ENCODE measurements at places on chromosomes 7 and 10.

DNA sequence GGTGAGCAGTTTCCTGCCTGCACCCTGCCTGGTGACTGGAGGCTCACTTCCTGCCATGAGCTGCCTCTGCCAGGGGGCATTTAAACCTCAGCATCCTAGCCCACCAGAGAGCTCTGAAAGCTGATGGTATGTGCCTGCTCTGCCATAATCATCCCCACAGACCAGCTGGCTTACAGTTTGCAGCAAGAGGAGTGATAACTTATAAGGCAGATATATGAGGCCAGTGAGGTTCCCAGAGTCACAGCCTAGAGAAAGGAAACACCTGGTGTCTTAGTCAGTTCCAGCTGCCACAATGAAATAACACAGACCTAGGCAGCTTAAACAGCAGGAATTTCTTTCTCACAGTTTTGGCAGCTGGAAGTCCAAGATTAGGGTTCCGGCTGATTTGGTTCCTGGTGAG lies 232.0 kb downstream of the PAXIP1 start:
- DNase-seq, result no peak

DNA sequence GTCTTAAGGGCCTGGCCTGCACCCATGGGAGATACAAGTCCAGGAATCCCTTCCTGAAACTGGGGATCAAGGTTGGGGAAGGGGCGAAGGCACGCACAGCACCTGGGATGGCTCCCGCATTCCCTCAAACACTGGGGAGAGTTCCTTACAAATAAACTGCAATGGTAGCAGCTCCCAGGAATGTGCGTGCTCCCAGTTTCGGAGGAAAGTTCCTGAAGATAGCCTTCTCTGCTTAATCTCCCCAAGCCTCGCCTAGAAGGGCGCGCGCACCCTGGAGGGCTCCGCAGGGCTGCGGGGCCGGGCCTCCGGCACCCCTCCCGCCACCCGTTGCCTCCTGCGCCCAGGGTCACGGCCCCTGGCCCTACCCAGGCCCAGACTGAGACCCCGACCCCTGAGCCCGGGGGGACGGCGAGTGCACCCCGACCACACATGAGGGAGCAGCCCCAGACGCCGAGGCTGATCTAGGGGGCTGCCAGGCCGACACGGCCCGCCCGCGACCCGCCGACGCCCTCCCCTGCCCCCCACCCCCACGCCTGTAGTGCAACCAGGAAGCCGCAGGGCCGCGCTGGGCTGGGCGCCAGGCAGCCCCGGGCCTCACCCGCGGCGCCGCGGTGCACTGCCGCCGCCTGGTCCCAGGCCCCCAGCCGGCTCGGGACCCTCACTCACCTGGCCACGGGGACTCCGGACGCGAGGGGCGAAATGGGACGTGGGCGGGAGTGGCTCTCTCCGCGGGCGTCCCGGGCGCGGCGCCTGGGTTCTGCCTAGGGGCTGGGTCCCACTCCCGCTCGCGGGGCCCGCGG lies 460 bp downstream of the ANXA11 start:
- DNase-seq, result no peak

DNA sequence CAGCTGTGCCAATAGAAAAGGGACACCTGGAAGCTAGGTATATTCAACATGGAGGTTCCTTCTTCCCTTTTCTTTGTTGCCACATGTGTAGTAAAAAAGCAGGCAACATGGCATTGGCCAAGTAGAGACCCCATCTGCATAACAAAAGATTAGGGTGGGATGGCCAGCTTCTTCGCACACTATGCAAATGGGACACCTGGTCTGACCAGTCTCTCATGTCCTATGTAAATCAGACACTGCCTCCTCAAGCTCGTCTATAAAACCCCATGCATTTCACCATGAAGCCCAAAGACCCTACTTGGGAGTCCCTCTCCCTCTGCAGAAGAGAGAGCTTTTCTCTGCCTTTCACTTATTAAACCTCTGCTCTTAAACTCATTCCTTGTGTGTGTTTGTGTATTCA lies 53.9 kb downstream of the MYL10 start:
- DNase-seq, result no peak

DNA sequence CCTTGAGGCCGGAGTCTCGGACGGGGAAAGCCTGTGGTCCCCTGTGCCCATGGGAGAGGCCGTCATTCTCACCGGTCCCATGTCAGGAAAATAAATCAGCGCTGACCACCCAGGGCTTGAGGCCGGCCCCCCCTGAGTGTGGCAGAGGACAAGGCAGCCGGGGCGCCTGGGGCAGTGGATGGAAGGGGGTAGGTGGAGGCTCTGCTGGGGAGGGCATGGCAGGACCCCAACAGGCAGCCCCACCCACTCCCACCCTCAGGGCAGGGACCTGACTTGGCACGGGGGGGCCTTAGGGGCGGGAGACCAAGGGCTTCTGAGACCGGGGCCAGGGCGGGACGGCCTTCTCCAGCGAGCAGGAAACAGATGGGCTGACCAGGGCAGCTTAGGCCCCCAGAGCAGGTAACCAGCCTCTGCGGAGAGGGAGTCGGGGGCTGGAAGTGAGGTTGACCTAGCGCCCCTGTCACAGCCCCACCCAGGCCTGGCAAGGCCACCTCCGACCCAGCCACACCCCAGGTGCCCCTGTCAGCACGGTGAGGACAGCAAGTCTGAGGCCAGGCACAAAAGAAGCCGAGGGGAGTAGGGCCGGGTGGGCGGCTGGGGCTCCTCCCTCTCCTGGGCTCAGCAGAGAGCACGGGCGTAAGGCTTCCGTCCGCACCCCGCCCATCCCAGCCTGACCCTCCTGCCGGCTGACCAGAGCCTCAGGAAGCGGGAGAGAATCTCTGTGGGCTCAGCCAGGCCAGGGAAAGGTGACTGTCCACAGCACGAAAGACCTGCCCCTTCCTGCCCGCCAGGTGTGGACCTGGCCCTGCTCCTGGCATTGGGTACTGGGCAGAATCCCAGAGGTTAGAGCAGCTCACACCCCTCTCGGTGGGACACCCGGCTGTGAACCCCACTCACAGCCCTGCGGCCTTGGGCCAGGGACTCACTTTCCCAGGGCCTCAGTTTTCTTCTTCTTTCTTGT lies 87.4 kb downstream of the FOXL3 start:
- no peak for DNase-seq

GRCh38 chr10:112639298-112639697 lies 192.3 kb downstream of the VTI1A start:
- no peak for DNase-seq

DNA sequence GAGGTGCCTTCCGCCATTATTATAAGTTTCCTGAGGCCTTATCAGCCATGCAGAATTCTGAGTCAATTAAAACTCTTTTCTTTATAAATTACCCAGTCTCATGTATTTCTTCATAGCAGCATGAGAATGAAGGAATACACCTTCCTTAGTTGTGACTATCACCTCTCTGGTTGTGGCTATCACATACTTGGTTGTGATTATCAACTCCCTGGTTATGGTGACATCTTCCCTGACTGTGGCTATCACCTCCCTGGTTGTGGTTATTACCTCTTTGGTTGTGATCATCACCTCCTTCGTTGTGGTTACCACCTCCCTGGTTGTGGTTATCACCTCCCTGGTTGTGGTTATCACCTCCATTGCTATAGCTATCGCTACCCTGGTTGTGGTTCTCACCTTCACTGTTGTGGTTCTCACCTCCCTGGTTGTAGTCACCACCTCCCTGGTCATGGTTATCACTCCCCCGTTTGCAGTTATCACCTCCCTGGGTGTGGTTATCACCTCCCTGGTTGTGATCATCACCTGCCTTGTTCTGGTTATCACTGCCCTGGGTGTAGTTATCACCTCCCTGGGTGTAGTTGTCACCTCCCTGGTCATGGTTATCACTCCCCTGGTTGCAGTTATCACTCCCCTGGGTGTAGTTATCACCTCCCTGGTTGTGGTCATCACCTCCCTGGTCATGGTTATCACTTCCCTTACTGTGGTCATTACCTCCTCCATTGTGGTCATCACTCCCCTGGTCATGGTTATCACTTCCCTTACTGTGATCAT lies 105.9 kb downstream of the GPR26 start:
- no peak for DNase-seq

GRCh38 chr7:66076462-66077329 lies 1.1 kb downstream of the ASL start:
- DNase-seq, result no peak

GRCh38 chr7:2937701-2938513 lies 93.8 kb upstream of the GNA12 start:
- DNase-seq, result no peak

DNA sequence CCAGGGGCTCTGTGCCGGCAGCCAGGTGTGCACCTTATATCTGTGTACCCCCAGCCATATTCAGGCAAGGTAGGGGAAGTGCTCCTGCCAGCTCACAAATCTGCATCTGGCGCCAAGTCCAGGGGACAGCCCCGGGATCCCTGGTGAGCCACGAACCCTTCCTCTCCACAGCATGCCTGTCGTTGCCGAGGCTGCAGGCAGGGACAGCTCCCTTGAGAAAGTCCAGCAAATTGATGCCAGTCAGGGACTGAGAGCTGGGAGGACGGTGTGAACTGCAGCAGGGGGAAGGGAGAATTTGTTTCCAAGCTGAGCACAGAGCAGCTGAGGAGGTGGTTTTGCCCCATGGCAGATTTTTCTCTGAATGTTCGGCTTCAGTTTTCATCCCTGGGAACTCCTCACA lies 919 bp downstream of the PLA2G12B start:
- DNase-seq, result no peak

DNA sequence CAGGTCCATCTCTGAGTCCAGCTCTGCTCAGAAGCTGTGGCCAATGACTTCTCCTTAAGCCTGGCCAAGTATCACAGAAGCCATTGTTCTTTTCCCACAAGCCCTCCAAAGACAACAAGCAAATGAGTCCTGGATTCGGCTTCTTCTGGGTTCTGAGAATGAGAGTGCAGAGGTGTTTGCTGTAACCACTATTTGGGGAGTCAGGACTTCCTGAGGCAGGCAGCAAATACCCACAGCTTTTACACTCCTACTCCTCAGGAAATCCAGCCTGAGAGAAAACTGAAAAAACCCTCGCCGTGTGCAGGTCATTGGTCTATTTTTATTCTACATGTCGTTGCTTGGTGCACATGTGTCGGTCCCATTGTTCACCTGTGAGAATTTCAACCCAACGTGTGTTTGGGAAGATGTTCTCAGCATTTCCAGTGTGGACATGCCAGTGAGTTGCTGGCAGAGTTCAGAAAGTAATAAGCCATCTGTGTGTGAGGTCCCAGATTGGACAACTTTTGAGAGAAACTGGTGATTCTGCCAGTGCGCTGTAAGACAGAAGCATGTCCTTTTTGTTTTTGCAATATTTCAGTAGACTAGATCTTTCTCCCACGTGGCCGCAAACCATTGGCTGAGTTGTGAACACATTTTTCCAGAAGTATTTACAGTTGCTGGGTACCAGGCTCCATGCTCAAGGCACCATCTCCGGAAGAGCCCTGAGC lies 121.6 kb upstream of the LYZL2 start:
- DNase-seq, result no peak

DNA sequence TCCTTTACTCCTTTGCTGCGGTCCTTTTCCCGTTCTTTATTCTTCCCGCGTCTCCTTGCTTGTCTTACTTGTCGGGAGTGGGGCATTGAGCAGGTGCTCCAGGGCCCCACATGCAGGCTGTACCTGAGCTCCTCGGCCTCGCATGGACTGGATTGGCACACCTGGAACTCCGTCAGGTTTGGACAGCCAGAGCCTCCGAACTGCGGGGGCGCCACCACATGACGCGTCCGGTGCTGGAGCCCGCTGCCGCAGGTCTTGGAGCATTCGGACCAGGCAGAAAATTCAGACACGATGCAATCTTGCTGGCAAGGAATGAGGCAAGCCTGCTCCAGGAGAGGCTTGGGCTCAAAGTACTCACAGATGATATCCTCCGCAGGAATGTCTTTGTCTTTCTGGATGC lies 195.7 kb downstream of the THSD7A start:
- no peak for DNase-seq

DNA sequence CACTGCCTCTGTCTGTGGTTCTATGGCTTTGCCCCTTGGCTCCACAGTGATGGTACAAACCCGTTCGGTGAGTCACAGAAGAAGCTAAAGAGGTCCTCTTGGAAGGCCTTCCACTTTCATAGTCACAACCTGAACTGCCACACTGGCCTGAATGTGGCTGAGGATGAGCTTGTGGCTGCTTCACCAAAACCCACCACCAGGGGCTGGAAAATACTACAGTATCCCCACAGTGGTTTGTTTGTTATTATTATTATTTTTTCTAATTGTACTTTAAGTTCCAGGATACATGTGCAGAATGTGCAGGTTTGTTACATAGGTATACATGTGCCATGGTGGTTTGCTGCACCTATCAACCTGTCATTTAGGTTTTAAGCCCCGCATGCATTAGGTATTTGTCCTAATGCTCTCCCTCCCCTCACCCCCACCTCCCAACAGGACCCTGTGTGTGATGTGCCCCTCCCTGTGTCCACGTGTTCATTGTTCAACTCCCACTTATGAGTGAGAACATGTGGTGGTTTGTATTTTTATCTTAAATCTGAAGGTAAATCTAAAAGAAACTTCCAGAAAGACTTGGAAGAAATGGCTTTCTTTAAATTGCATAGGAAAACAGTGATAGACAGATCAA lies 160.8 kb upstream of the NPSR1 start:
- DNase-seq, result no peak

DNA sequence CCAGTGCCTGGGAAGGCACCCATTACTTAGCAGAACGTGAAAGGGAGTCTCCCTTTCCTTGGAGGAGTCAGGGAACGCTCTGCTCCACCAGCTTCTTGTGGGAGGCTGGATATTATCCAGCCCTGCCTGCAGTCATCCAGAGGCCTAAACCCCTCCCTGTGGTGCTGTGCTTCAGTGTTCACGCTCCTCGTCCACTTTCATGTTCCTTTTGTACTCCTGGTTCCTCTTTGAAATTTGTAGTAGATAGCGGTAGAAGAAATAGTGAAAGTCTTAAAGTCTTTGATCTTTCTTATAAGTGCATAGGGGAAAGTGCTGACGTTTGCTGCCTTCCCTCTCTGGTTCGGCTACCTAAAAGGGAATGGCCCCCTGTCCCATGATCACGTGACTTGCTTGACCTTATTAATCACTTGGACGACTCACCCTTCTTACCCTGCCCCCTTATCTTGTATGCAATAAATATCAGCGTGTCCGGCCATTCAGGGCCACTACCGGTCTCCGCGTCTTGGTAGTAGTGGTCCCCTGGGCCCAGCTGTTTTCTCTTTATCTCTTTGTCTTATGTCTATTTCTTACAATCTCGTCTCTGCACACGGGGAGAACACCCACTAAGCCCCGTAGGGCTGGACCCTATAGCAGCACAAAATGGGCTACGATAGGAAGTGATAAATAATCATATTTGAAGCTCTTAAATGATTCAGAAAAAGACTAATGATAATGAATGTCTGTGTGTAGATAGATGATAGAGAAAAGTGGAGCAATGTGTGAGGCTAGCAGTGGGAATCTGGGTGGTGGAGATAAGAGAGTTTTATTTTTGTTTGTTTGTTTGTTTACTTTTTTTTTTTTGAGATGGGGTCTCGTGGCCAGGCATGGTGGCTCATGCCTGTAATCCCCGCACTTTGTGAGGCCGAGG lies 5.8 kb upstream of the ESYT2 start:
- no peak for DNase-seq
